ENCODE measurements at places on chromosomes 5 and 9.

DNA sequence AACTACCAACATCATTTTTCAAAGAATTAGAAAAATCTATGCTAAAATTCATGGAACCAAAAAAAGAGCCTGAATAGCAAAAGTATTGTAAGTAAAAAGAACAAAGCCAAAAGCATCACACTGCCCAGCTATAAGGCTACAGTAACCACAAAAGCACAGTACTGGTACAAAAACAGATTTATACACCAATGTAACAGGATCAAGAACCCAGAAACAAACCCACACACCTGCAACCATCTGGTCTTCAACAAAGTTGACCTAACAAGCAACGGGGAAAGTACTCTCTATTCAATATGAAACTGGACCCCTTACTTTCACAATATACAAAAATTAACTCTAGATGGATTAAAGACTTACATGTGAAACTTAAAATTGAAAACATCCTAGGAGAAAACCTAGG, 94.2 kb upstream of the TARS1 start:
- DNase-seq, result no peak

- DNase-seq, result no peak
Observed at GRCh38 chr9:104858271-104858670, 69.7 kb downstream of the ABCA1 start.

DNA sequence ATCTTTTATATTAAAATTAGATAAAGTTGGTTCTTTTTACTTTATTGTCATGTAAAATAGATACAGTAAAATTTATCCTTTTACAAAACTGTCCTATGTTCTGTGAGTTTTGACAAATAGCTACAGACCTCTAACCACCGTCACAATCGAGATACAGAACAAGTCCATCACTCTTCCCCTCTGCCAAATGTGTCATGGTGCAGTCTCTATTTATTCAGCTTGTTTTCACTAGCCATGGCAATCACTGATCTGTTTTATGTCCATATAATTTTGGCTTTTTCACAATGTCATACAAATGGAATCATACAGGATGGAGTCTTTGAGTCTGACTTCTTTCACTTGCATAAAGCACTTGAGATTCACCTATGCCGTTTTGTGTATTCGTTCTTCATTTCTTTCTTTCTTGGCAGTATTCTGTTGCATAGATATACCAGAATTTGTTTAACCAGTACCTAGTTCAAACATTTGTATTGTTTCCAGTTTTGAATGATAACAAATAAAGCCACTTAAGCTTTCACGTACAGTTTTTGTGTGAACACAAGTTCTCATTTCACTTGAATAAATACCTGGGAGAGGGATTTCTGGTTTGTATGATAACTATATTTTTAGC, 273.2 kb upstream of the MPDZ start:
- DNase-seq, result no peak

- DNase-seq, result no peak
Observed at GRCh38 chr5:147845618-147846017, 14.1 kb upstream of the SPINK1 start.

DNA sequence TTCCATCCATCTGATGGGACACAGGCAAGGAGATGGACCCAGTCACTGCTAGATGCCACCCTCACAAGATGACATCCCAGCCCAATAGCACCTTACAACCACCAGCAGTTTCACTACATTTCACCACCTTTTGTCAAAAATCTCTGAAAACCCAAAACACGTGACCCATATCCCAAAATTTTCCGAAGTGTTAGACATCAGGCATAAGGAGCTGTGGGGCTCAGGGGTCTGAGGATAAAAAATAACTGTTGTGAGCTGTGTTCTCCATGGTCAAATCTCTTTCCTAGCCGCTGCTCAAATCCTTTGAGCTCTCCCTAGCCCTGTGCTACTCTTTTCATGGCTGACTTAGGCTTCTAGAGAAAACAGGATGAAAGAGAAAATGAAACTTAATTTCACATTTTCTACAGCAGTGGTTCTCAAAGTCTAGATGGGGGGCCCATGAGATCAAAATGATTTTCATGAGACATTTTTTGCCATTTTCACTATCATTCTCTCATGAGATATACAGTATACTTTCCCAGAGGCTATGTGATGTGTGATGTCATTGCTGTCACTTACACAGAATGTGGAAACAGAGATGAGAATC, 40.7 kb downstream of the TIMD4 start:
- DNase-seq, result no peak

DNA sequence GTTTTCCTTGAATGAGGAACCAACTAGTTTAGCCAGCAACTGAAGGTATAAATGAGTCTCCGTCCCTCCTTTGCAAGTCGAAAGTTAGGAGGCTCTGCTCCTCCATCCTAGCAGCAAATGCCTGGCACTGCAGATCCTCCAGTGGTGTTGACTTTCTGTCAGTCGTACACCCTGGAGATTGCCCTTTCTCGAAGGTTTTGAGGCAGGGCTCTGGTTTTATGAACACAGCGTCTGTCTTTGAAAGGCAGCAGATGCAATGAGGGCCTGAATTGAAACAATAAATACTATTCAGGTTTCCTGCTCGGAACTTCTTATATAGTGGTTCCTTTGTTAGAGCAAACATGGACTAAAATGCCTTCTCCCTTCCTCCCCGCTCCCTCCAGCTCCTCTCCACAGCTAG, 284.0 kb downstream of the TMEM38B start:
- no peak for DNase-seq

- no peak for DNase-seq
Observed at GRCh38 chr5:161007879-161008278, 155.9 kb upstream of the ATP10B start.

GRCh38 chr5:135660826-135661575, 82.2 kb upstream of the CXCL14 start:
- DNase-seq, result no peak

DNA sequence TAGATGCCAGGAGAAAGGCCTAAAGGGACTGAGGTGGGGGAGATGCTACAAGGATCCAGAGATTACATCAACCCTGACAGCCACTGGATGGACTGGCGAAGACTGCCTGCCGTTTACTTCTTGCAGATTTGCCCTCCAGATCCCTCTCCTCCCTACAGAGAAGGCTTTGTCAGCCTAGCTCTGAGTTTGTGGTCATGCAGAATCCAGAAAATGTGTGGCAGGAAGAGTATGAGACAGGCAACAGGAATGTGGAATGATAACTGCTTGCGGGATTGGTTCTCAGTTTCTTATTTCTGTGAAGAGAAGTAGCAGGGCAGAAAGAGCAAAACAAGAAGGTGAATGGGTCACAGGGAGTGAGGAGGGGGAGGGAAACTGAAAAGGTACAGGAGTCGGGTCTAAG, 129.6 kb downstream of the TLE1 start:
- no peak for DNase-seq

- DNase-seq, result no peak
Observed at GRCh38 chr5:56580864-56581263, 234.5 kb upstream of the MAP3K1 start.

GRCh38 chr5:53091289-53091688, 18.3 kb downstream of the MOCS2 start:
- no peak for DNase-seq

- peak; percentile 13 for DNase-seq
Observed at GRCh38 chr9:121369595-121370265, at the start of gene STOM. TSS of gene STOM (minus strand) at chr9:121370250. CDS start at chr9:121370187, 63 bp downstream.

- no peak for DNase-seq
Observed at GRCh38 chr9:133275105-133276000, at the start of gene ABO. TSS of gene ABO (minus strand) at chr9:133275201.

DNA sequence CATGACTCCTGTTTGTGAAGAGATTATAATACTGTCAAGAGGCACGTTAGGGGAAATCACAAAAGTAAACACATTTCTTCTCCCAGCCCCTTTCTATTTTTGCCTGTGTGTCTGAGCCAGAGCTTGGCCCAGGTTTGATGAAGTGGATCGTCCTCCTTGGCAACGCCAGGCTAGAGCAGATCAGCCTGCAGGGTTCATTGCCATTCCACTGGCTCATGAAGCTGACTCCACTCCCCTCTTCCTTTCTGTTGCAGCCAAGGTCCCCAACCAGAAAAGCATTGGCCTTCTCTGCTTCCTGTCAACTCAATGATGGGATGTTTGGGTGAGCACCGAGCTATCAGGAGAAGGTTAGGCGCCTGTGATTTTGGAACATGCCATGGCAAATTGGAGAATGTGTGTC, 3.3 kb downstream of the ADRB2 start:
- no peak for DNase-seq

DNA sequence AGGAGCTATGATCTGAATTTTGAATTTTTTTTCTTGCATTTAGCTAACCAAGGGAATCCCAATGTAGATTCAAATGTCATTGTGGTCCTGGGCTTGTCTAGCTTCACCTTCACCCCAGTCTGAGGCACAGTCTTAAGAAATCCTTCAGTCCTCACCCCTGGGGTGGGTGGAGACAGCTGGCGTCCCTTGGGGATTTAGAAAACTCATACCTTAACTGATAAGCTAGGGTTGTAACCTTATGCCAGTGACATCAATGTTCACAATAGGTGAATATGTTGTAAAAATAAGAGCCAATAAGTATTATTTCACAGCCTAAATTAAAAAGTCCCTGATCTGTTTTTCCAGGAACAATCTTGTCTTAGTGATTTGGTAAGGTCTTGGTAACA, 4.6 kb downstream of the ISOC1 start:
- DNase-seq, result no peak

GRCh38 chr9:136484153-136485048, 1.6 kb upstream of the SEC16A start:
- DNase-seq, result no peak

DNA sequence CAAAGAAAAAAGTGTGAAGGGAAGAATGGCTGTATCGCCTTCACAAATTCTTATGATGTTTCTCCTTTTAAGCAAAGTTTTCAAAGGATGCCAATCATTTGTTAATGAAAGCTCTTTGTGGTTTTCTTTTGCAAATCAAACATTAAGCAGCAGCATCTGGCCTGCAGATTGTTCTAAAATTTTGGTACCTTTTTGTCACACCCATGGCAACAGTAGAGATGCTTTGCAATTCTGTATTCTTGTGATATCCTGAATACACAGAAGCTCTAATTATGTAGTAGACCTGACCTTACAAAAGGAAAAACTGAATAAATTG, 79.8 kb downstream of the CDO1 start:
- DNase-seq, result no peak

DNA sequence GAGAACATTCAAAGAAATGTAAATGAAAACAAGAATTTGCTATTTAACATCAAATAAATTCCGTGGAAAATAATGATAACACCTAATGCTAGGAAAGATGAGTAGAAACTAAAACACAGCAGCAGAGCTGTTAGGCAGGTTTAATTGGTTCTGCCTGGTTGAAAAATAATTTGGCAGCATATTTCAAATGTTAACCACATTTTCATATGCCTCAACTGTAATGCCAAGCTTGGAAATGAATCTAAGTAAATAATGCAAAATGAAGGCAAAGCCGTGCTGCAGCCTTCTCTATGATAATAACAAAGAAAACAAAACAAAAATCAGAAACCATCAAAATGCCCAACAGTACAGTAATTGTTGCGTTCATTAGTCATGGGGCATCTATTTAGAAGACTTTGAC, 79.9 kb upstream of the MSX2 start:
- no peak for DNase-seq

DNA sequence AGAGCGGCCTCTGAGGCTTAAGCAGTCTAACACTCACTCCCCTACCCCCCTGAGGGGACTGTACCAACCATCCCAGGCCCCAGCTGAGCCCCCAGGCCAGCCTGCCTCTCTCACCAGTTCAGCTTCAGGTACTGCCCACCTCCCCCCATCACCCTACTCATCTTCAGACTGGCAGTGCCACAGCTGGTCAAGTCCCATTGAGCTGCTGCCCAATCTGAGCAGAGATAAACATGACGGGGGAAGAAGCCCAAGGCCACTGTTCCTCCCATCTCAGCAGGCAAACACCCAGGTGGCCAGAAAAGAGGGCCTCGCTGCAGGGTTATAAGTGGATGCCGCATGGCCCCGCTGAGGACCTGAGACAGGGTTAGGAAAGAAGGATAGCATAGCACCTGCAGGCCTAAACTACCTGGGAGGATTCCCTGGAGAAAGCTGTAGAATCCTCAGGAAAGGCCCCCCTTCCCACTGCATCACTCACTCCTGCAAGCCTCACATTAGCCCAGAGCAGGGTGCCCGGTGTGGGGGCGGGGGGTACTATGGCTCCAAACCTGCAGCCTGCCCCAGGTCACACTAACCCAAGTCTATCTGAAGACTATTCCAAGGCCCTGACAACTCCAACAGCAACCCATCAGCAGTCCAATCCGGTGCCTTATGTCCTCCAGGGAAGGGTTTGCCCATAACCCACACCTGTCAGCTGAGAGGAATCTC, 3.6 kb downstream of the B4GALT1 start:
- DNase-seq, result no peak
